ENCODE measurements at places on chromosomes 2 and 18.

DNA sequence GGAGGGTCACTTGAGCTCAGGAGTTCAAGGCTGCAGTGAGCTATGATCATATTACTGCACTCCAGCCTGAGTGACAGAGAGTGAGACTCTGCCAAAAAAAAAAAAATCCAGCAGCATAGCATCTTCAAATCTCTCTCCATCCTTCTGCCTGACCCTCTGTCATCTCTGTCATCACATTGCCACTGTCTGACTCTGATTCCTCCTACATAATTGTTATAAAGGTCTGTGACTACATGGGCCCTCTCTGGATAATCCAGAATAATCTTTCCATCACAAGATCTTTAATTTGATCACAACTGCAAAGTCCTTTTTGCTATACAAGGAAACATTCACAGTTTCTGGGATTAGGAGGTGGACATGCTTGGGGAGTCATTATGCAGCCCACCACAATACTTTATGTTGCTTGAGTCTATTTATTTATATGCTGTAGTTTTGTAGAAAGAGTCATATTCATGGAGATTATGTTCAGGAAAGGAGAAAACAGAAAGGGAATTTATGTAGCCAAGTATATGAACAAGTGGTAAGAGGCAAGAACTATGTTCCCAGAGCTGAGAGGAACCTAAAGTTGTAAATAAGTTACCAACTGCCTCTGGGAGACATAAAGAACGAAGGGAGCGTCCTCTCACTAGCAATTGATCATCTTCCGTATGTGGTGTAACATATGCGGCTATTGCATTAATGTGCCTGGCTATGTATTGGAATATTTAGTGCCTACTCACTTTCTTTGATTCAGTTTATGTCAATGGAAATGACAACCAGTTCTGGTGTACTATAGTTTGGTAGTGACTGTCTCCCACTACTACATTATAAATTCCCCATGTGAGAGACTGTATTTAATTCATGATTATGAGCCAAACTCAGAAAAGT is 21.5 kb downstream of the RND3 start:
- DNase-seq: no peak

DNA sequence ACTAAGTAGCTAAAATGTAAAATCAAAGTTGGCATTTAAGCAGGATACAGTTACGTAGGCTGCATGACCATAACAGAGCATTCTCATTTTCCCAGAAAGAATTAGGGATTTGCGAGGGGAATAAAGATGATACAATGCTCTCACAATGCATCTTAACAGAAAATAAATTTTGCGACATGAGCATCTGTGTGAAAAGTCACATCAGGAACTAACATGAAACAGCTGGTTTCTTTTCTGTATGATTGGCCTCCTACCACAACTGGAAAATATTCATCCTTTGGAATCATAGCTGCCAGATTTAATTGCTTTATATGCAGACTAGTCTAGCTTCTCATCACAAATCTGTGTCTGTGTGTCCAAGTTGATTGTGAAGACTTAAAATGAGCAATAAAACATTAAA is 66.0 kb downstream of the KCTD18 start:
- no peak for DNase-seq

- DNase-seq: no peak
These were observed 146.0 kb downstream of the SETBP1 start for GRCh38 chr18:44826418-44827259.

DNA sequence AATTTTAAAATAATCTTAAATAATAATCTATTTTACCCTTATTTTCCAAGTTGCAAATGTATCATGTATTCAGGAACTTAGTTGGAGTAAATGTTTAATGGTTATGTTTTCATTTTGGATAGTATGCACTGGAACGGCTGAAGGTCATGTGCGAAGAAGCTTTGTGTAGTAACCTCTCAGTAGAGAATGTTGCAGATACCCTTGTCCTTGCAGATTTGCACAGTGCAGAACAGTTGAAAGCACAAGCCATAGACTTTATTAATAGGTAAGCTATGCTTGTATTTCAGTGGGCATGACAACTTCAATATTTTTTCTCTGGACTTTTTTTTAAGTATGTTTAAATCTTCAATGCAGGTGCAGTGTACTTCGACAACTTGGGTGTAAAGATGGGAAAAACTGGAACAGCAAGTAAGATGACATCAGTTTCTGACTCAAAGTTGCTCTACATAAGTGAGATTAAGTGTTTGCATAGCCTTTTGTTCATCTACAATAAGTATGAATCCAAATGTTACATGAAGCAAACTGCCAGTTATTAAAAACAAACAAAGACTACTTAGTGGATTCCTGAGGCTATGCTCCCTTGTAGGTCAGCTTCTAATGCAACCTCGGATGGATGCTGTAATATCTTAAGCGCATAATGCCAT is 63.1 kb downstream of the SPOPL start:
- no peak for DNase-seq

DNA sequence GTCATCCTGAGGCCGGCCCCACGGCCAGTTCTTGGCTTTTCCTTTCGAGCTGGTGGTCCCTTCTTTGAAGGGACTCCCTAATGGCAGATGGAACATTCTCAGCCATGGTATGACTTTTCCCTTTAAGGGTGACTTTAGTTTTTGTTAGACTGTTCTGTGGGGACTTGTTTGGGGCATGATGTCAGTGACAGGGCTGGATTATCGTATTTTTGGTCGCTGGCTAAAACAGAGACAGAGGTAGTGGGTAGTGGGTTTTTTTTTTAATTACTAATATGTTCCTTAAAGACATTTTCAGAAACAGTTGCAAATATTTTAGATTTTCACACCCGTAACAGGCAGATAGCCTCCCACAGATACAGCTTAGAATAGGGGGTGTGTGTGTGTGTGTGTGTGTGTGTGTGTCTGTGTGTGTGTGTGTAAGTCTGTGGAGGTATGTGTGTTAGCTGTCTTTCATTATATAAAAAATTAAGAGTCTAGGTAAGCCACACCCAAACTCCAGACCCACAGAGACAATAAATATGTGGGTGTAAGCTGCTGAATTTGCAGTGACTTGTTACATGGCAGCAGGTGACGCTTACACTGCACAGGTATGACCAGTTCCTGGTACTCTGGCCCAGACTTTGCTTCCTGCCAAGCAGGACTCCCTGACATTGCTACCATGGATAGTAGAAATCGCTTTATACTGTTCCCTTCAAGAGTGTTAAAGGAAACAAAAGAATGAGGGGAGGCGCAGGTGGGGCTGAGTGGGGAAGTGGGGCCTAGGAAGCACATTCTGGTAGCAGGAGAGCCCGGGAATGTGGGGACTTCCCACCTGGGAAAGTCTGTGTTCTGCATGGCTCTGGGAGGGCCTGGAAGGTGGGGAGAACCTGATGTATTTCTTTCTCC is 20.9 kb downstream of the NCK2 start:
- no peak for DNase-seq

GRCh38 chr2:16119741-16120140 is 179.4 kb downstream of the MYCN start:
- DNase-seq: no peak

DNA sequence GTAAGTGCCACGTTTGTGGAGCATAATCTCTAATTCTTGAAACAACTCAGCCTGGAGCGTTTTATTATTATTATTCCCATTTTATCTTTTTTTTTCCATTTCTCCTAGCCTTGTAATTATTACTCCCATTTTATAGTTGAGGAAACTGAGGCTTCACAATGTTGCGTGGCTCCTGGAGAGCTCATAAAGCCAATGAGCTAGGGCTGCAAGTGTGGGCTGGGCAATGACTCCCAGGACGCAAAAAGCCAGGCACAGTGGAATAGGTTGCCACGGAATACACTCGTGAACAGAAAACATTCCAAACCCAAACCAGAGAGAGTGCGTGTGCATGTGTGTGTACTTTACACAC is 13.5 kb upstream of the KLF11 start:
- no peak for DNase-seq

DNA sequence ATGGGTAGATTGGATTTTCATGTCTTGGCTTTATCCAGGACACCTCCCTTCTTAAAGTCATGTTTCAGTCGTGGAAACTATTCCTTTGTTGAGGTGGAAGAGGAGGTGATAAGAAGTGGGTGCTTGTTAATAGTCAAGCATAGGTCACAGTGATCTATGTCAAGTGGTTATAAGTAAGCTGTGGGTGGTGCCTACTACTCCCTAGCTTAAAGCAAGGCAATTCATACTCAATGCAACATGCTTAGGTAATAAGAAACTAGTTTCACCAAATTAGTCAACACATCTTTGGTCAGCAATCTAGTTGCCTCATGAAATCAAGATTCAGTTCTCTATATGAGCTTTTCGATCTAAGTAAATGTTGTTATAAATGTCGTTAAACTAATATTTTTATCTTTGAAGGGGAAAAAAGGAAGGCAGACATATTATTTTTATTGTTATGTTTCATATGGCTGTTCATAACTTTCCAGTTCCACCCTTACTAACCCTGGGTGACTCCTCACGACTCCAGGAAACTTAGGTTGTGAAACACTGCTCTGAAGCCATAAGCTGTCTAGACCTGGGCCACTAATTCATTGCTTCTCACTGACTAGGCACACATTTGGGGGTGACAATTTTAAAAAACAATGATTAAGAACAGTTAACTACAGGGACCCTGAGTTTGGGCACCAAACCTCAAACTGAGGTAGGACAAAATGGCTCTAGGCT is 5.8 kb upstream of the ABCB11 start:
- DNase-seq: no peak

- no peak for DNase-seq
These were observed 2.9 kb upstream of the STAT4 start for GRCh38 chr2:191153716-191154115.

- DNase-seq: no peak
These were observed 22.3 kb downstream of the C2orf74 start for GRCh38 chr2:61184263-61184662.

- DNase-seq: no peak
These were observed 274.8 kb downstream of the AGAP1 start for GRCh38 chr2:235768606-235769005.

DNA sequence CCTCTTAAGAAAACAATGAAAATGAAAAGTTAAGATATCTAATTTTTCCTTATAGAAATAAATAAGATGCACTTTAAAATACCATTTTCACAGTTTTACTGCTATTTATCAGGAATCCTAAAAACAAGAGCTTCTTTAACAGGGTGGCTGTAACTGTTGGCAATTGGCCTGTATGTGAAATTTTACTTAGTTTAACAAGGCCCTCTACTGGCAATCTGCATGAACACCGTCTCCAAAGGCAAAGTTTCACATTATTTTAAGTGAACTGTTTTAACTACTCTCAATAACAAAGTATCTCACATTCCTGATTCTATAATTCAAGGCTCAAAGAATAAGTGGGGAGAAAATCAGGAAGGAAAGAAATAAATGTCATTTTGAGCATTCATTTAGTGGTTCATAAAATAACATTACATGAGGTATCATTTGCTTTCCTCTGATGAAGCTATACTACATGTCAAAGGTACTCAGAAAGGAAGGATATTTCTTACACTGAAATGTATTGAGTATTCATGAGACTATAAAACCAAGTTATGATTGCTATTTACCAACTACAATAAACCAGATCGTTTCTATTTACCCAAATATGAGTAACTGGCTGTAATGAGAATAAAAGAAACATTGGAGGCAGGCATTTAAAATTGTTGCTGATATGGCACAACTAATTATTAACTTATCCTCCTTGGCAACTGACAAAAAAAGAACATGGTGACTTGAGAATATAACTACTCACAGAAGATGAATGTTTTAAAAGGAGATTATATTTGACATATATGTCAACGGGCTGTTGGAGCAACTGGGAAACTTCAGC is 7.0 kb downstream of the NCKAP5 start:
- DNase-seq: no peak

DNA sequence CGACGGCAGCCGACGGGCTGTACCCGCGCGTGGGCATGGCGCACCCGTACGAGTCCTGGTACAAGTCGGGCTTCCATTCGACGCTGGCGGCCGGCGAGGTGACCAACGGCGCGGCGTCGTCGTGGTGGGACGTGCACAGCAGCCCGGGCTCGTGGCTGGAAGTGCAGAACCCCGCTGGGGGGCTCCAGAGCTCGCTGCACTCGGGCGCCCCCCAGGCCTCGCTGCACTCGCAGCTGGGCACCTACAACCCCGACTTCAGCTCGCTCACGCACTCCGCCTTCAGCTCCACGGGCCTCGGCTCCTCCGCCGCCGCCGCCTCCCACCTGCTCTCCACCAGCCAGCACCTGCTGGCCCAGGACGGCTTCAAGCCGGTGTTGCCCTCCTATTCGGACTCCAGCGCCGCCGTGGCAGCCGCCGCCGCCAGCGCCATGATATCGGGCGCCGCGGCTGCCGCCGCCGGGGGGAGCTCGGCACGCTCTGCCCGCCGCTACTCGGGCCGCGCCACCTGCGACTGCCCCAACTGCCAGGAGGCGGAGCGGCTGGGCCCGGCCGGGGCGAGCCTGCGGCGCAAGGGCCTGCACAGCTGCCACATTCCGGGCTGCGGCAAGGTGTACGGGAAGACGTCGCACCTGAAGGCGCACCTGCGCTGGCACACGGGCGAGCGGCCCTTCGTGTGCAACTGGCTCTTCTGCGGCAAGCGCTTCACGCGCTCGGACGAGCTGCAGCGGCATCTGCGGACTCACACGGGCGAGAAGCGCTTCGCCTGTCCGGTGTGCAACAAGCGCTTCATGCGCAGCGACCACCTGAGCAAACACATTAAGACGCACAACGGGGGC is 2.0 kb downstream of the SP9 start:
- no peak for DNase-seq

DNA sequence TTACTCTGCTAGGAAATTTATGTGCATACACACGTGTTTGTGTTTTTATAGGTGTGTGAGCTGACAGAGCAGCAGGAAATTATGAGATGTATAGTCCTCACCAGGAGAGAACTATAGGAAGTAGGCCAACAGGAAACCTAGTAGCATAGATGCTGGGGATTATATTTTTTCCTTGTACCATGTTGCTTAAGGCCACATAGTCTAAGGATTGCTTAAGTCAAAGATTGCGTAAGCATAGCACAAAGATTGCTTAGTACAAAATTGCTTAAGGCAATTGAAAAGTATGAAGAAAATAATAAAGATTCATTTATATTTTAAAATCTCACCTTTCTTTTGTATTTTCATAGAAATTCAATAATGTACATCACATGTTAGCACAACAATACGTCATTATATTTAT is 18.7 kb upstream of the CCDC102B start:
- no peak for DNase-seq

GRCh38 chr2:37648331-37649011 is 23.0 kb downstream of the CDC42EP3 start:
- peak; percentile 21 for DNase-seq

- DNase-seq: no peak
These were observed 539.0 kb downstream of the LRP1B start for GRCh38 chr2:141591787-141592186.

- no peak for DNase-seq
These were observed 424.2 kb downstream of the TGIF1 start for GRCh38 chr18:3874125-3874524.

- DNase-seq: no peak
These were observed 642.4 kb upstream of the PKDCC start for GRCh38 chr2:41405441-41405840.

- DNase-seq: no peak
These were observed 350.9 kb downstream of the NUP35 start for GRCh38 chr2:183474912-183475695.

Measured in stimulated activated CD8-positive, alpha-beta memory T cell treated with anti-CD3 and anti-CD28 coated beads, Interleukin-7, amount 100 ng/mL, for 1 hour (primary cell).